SHP77 treated with DMSO at 0.1 percent for 48 hours (cell line): ENCODE measurements at places on chromosomes 3 and 15.

- DNase-seq, result no peak
These were observed 74.2 kb downstream of the SNTN start for GRCh38 chr3:63726656-63727055.

DNA sequence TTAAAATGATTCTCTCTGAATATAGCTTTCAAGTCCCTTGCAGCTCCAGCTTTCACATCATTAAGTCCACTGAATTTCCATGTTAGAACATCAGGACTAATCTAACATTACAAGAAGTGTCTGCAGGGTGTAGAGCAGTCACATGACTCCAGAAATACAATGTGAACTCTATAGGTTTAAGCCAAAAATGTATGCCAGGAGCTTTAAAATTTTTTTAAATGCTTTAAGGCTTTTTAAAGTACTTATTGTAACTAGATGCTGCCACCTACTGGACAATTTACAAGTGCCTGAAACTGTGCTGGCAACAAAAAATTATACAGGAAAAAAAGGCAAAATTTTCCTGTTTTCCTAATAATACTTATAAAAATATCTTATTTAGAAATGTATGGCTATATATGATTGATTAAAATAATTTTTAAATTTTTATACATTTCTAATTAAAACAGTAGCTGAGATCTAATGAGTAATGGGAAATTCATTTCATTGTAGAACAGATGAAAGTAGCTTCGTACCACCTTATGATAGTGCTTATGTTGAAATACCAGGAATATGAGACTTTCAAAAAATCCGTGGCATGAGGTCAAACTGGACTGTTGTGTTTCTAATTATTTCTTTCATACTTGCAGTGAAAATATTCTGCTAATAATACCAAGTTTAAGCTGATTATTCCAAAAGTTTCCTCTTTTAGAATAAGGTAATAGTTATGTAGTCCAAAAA, 25.7 kb downstream of the FSIP1 start:
- DNase-seq, result peak; percentile 31

DNA sequence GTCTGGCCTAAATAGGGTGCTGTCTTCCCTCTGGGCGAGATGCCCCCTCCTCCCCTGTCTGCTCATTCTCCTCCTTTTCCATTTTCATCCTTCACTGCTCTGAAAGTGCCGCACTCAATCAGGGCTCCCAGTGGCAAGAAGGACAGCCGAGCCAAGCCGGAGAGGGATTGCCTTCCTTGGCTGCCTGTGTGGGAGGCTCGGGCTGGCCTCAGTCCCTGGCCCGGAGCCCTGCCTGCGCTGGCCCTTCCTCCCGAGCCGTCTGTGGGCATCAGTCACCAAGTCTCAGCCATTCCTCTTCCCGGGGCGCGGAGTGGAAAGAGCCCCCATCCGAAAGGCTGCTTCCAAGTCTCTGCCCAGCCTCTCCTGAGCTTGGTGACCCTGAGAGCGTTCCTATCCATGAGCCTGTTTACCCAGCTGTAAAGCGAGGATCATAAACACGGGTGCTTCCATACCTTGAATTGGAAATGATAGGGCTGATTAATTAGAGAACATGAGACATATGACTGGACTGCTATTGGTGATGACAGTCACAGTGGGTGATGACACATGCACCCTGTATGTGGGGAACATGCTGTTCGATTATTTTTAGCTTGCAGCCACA, 59.1 kb upstream of the TLE3 start:
- DNase-seq, result no peak

DNA sequence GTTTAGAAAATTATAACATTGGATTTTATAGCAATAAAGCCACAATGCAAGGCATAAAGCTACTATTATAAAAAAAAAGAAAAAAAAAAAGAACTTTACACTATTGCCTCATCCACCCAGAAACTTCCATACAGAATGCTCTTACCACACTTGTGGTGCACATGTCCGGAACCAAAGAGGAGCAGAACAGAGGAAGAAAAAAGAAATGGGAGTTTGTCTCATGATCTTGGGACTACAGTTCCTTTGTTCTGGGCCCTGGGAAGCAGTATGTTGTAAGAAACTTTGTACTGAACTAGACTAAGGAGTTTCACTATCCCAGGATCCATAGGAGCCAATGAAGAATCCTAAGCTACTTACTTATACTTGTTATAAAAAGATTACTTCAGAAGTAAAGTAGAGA, 36.1 kb downstream of the FMN1 start:
- DNase-seq, result no peak

DNA sequence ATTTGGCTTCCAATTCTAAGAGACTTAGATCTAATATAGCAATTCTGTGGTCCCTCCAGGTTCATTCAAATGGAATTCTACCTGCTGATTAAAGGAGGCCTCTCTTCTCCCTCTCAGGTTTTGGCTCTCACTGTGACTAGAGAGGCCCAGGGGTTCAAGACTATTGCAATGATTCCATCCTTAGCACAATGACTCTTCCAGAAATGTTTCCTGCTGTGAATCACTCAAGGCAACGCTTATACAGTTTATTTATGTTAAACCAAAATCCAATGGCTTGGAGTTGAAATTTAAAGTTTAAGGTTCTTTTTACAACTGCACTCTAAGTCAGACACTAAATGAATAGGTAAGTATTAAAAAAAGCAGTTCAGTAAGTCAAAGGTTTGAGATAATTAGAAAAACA, 39.9 kb downstream of the IFT57 start:
- no peak for DNase-seq

DNA sequence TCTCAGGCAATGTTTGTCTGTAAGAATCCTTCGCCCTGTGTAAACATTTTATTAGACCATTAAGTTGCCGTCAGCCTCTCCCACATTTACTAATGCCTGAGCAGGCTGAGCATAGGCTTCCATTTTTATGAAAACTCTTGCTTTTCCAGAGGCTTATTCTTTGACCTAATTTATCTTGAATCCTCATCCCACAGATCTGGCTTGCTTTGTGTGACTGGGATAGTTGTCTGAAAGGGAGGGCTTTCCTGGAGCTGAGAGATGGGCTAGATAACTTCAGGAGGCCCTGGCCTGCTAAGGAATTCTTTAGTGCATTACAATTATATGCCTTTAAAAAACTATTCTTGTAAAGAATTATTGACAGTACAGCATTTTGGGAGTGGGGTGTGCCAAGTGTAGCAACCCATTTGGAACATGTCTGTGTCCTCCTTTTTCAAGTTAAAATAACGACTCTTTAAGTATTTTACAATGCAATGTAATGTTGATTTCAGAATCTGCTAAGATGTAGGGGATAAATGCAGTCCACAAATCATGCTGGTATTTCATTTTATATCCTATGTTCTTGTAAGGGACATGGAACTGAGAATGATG, 52.4 kb downstream of the EEFSEC start:
- DNase-seq, result no peak

DNA sequence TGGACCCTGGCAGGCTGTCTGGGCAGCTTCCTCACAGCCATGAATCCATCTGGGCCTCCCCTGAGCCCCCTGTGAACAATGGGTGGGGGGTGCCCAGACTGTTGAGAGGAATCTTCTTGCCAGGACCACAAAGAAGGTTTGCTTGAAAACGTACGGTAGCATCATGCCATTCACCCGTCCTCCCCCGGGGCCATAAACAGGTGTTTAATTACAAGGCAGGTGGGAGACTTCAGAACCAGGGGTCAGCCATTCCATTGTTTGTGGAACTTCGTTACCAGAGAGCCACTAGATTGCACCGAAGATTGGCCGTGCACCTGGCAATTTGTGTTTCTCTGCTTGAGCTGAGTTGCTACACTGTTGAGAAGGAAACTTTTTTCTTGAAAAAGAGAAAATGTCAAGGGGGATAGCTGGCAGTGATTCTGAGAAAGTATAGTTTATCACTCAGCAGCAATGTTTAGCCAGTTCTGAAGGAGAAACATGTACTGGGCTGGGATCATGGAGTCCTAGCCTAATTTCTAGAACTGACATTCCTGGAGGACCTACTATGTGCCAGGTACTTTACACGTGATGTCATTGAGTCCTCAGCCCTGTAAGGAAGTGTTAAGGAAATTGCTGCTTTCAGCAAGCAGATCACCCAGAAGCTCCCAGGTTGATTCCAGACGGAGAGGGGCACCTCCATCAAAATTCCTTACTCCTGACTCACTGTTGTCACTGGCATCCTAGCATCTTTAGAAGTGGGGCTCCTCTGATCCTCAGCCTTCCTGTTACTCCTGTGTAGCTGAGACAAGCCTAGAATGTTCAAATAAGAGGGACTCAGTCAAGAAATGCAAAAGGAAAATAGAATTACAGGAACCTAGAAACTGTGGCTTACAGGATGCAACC, 103.8 kb upstream of the UBE2E1 start:
- no peak for DNase-seq
